Activated T-helper 2 cell treated with anti-CD3 and anti-CD28 coated beads, Interferon-gamma antibody, Interleukin-2, Interleukin-4, amounts not matched to agents 10 μg/mL and 5 μg/mL and 100 μg/mL, durations not matched to agents 14 hours and 24 hours and 36 hours (primary cell): ENCODE measurements at places on chromosomes 13 and 19.

DNA sequence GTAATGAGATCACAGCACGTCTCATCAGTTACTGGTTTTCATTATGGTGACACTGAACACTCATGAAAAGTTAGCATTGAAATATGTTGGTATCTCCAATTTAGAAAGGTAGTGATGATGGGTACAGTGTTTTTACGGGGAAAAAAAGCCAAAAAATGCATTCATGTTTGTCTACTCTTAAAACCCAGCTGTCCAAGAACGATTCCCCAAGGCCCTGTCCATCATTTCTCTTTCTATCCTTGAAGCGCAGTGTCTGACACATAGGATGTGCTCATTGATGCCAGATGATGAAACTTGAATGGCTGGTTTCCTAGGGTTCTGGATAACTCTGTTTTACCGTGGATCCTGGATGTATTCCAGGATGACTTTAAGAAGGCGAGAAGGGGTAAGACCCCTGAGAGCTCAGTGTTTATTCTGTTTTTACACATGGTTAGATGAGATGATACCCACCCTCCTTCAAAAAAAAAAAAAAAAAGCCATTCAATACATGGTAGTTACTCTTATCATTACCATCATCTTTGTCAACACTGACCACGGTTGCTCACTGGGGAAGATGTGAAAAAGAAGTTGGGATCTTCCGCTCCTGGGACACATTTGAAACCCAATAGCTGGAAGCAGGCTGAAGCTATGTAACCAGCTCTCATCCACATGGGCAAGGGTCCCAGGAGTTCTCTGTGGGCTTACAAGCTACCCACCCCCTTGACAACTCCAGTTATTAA is 22.5 kb downstream of the SERP2 start:
- no peaks in the 10 kb centered on the region for H3K36me3 ChIP-seq
- no peak for DNase-seq
- H3K4me3 ChIP-seq: no peak overlapping the region
- no peak overlapping the region for H3K27ac ChIP-seq
- H3K4me1 ChIP-seq: no peaks in the 10 kb centered on the region

DNA sequence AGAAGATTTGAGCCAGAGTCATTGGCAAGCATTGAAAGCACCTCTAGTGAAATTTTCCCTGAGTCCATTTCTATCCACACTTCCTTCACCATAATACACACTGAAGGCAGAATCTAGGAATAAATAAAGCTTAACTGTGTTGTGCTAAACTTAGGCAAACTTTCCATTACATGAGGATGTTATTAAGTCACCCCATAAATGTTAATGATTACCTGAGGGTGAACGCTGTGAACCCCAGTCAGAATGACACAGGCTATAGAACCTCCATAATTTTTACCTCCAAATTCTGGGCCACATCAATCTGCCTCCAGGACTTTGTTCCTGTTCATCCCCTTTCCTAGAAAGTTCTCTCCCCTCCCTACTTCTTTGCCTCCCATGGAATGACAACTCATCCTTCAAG is 71.0 kb downstream of the RAP2A start:
- no peaks in the 10 kb centered on the region for H3K4me1 ChIP-seq
- no peak overlapping the region for H3K27ac ChIP-seq
- no peaks in the 10 kb centered on the region for H3K36me3 ChIP-seq
- no peak overlapping the region for H3K4me3 ChIP-seq
- peaks cover 4% of the 10 kb centered on the region for H3K27me3 ChIP-seq

GRCh38 chr19:1455002-1455335 is 5.0 kb downstream of the APC2 start:
- peaks cover 48% of the 10 kb centered on the region for H3K27me3 ChIP-seq
- H3K27ac ChIP-seq: no peak overlapping the region
- no peak overlapping the region for H3K4me3 ChIP-seq
- peaks cover 4% of the 10 kb centered on the region for H3K4me1 ChIP-seq
- DNase-seq: no peak

GRCh38 chr13:45849408-45849807 is 2.1 kb downstream of the SIAH3 start:
- no peak for DNase-seq
- no peak overlapping the region for H3K27ac ChIP-seq
- H3K4me1 ChIP-seq: peaks cover 30% of the 10 kb centered on the region
- H3K4me3 ChIP-seq: no peak overlapping the region
- no peaks in the 10 kb centered on the region for H3K36me3 ChIP-seq

GRCh38 chr13:67123165-67123564 is 107.0 kb downstream of the PCDH9 start:
- H3K4me3 ChIP-seq: no peak overlapping the region
- H3K36me3 ChIP-seq: no peaks in the 10 kb centered on the region
- H3K27me3 ChIP-seq: no peaks in the 10 kb centered on the region
- no peak for DNase-seq
- H3K27ac ChIP-seq: no peak overlapping the region

DNA sequence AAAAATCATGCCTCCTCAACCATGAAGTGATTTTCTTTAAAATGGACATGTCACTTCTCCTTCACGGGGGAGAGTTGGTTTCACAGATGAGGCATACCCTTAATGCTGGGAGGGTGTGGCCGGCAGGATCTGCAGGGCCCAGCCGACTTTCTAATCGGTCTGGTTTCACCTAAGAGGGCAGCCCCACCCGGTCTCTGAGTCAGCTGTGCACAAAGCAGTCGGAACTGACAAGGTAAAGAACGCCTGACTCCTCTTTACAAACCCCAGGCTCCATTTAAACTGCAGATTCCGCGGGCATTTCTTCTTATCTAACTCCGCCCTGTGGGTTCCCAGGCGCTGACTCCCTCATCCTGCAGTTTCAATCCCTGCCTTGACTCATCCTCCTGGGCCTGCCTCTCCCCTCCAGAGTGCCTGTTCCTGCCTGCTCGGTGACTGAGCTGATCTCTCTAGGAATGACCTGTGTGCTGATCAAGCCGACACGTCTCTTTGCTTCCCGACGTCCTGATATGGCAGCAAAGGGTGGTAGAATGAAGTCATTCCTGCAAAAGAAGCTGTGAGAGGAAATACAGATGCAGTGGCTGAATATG is 63.4 kb downstream of the EFNB2 start:
- no peak overlapping the region for H3K27ac ChIP-seq
- H3K36me3 ChIP-seq: no peaks in the 10 kb centered on the region
- no peak overlapping the region for H3K4me3 ChIP-seq
- no peak for DNase-seq
- no peaks in the 10 kb centered on the region for H3K4me1 ChIP-seq
- no peaks in the 10 kb centered on the region for H3K27me3 ChIP-seq
